ENCODE measurements at places on chromosomes 4 and X.

DNA sequence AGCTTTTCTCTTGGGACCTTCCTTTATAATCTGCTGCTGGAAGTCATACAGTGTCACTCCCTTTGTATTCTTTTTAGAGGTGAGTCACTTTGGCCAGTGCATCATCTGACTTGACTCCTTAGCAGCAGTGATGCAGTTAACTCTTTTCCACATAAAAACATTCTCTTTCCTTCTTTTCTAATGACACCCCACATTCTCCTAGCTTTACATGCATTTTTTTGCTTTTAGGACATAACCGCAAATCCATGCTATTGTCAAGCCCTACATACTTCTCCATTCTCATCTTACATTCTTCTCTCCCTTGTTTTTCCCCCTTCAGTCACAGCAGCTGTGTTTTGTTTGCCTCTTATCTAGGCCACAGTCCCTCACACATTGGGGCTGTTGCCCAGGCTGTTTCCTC is 55.1 kb downstream of the ZNF330 start:
- DNase-seq: peak; percentile 70

DNA sequence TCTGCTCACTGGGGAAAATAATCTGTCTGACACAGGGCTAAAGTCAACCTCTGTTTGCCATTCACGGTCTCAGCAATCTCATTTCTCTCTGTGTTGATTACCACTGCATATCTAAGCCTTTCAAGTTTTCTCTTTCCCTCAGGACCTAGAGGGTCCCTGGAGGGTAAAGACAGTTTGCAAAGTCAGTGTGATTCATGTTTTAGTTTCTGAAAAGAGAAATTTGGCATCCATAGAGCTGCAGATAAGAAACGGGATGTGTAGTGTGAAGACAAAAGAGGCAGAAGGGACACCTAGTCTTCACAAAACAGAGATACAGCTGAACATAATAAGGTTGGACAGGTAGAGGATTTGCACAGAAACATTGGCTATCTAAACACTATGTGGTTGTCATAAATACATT is 34.5 kb upstream of the KDR start:
- no peak for DNase-seq

GRCh38 chrX:85024044-85024443 is 20.4 kb downstream of the APOOL start:
- no peak for DNase-seq

DNA sequence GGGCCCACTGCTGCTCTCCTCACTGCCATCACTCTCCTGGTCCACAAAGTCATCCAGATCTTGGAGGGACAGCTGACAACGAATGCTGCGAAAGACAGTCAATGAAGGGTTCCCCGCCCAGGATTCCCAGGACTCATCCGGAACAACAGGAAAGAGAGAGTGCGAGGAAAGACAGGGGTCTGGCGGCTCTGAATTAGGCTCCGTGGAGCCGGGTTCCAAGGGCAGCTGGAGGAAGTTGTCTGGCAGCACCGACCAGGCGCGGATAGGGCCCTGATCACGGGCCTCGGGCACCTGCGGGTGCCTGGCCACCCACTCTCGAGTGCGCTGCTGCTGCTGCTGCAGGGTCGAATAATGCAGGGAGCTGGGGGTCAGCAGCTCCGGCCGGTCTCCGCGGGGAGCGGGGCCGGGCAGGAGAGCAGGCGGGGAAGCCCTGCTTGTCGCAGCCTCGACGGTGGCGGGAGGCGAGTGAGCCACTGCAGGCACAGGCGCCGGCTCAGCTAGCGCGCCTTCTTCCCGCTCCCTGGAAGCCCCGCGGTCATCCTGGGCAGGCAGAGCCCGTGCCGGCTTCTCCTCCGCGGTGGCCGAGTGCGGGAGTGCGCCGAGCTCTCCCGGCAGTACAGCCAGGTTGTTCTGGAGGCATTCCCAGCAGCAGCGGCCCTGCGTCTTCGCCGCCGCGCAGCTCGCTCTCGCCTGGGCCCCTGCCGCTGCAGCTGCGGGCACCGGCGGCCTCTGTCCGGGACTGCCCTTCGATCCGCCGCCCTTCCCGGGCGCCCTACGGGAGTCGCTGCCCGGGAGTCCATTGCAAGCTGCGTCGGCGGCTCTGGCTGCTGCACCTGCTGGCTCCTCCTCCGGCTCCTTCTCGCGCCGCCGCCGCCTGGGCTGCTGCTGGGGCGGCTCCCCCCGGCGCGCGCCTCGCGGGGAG is 1.1 kb downstream of the SOWAHB start:
- no peak for DNase-seq

GRCh38 chr4:178255172-178255571 is 812.9 kb upstream of the AGA start:
- no peak for DNase-seq

GRCh38 chrX:119618439-119618838 is 12.2 kb upstream of the NKRF start:
- no peak for DNase-seq

GRCh38 chrX:127457161-127457560 is 595.0 kb downstream of the ACTRT1 start:
- DNase-seq: no peak

DNA sequence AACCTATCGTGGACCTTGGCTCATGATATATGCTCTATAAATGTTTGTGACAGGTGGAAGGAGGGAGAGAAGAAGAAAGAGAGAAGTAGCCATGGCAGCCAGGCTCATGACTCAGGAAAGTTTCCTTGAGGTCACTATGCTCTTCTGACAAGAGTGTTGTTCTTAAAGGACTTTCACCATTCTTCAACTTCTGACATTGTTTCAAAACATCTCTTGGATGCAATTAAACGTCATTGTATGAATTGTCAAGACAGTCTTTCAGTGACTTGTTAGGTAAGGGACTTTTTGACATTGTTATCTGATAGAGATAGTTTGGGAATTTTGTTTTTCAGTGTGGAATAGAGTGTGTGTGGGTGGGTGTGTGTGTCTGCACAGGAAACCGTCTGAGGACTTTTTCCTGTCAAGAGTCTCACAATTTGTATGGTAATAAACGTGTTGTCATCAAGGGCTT is 617.0 kb downstream of the MID1IP1 start:
- DNase-seq: no peak

GRCh38 chrX:145729635-145730034 is 88.0 kb upstream of the SLITRK2 start:
- DNase-seq: no peak

DNA sequence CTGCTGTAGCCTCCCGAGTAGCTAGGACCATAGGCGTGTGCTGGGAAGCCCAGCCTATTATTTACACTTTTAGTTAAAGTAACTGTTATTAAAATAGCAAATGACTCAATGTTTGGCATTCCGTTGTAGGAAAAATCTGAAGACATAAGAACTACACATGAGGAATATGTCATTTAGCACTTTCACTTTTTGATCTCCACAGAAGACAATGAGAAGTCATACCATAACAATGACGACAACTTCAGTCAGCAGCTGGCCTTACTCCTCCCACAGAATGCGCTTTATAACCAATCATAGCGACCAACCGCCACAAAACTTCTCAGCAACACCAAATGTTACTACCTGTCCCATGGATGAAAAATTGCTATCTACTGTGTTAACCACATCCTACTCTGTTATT is 6.7 kb downstream of the GPR34 start:
- DNase-seq: no peak

GRCh38 chrX:24464498-24464835 is 619 bp upstream of the PDK3 start:
- DNase-seq: no peak

DNA sequence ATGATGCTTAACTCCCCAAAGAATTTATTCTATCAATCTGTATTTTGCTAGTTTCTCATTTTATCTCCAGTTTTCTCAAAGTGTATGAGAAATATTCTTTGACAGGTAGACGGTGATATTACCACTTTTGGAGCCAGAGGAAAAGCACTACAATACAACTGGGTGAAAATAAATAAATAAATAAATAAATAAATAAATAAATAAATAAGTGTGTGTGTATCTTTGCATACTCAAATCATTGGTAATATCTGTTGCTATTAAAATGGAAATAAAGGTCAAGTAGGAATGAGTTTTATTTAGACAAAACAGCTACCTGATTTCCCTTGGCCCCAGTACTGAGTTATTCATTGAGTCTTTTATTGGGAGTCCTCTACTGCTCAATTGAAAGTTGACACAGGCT is 114.3 kb downstream of the RBMX2 start:
- no peak for DNase-seq
